Activated T-cell treated with anti-CD3 and anti-CD28 coated beads, Interleukin-2, amount 50 U/mL, for 72 hours (primary cell): ENCODE measurements at places on chromosomes 16 and 17. TPM values are rescaled to one million over a fixed set of nuclear protein-coding genes. Genes with fewer than 3 reads are reported as not detected.

DNA sequence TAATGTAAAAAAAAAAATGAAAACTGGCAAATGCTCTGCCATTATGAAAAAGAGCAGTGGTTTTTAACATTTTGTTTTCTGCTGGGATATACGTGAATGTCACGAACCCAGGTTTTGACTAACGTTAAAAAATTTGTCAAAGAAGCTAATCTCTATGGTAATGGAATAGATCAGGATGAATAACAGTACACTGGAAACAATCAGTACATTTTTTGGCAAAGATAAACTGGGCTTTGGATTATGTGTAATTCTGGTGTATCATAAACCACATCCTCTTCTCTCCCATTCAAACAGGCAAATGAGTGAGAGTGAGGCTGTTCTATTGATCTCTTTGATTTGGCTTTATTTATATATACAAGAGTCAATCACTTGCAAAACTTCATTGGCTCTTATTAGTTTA lies 207.0 kb upstream of the IRX3 start:
- H3K36me3 ChIP-seq: peaks cover 2% of the 10 kb centered on the region
- H3K4me3 ChIP-seq: no peak overlapping the region
- H3K27me3 ChIP-seq: peaks cover 14% of the 10 kb centered on the region
- no peak overlapping the region for H3K27ac ChIP-seq
- no peaks in the 10 kb centered on the region for H3K4me1 ChIP-seq
- DNase-seq: no peak

DNA sequence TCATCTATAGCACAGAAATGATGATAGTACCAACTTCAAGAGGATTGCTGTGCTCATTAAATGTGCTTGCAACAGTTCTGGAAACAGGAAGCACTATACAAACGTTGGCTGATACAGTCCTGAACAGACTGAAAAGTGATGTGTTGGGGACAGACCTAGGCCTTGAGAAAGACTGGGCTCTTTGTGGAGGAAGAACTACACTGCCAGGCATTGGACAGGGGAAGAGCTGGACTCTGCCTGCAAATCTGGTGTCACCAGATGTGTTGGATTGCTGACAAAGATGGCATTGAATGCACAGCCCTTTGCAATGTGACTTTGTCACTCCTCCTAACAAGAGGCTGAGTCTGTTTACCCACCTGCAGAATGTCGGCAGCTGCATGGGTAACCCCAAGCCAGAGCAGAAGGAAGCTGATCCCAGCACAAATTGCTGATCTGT lies 12.4 kb upstream of the ST6GALNAC2 start:
- H3K4me1 ChIP-seq: peaks cover 13% of the 10 kb centered on the region
- no peaks in the 10 kb centered on the region for H3K36me3 ChIP-seq
- peaks cover 10% of the 10 kb centered on the region for H3K27me3 ChIP-seq
- no peak overlapping the region for H3K27ac ChIP-seq
- no peak overlapping the region for H3K4me3 ChIP-seq
- no peak for DNase-seq

- no peaks in the 10 kb centered on the region for H3K27me3 ChIP-seq
- H3K36me3 ChIP-seq: peaks cover 1% of the 10 kb centered on the region
- no peak overlapping the region for H3K4me3 ChIP-seq
- no peaks in the 10 kb centered on the region for H3K4me1 ChIP-seq
These were observed 136.9 kb downstream of the MAP2K6 start for GRCh38 chr17:69551212-69552010.

DNA sequence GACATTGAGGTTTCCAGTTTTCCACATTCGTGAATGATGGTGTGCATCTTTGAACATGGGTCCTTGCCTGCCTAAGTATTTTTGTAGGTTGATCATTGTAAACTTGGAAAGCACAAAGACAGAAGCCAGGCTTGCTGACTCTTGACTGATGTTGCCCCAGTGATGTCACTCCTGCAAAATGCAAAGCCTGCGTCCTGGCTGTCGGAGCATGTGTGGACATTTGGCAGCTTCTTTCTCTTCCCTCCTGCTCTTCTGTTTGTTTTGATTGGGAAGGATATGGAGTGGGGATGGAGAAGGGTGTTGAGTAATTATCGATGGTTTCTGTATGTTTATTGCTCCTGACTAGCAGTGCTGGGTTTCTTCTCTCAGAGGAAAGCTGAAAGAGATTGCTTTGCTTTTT lies 3.2 kb downstream of the NDE1 start:
- no peaks in the 10 kb centered on the region for H3K27me3 ChIP-seq
- peaks cover 13% of the 10 kb centered on the region for H3K36me3 ChIP-seq
- peak overlapping the region; percentile 65 for H3K27ac ChIP-seq

DNA sequence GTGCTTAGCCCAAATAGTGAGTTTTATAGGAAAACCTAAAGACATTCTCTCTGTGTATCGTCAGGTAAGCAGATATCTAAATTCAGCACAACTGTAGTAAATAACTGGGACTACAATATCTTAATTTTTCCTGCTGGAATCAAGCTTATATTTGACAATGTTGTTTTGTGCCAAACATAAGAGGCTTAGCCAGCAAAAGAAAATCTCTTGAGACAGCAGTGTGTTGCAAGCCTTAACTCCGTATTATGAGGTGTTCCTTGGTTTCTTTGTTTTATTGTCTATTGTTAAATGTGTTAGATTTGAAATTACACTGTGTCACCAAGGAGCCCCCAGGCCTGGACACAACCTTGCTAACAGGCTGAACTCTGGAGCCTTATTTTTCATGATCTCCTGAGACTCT lies 1570.6 kb upstream of the GOT2 start:
- H3K27ac ChIP-seq: no peak overlapping the region
- H3K4me1 ChIP-seq: no peaks in the 10 kb centered on the region
- H3K4me3 ChIP-seq: no peak overlapping the region
- DNase-seq: no peak
- H3K27me3 ChIP-seq: no peaks in the 10 kb centered on the region

DNA sequence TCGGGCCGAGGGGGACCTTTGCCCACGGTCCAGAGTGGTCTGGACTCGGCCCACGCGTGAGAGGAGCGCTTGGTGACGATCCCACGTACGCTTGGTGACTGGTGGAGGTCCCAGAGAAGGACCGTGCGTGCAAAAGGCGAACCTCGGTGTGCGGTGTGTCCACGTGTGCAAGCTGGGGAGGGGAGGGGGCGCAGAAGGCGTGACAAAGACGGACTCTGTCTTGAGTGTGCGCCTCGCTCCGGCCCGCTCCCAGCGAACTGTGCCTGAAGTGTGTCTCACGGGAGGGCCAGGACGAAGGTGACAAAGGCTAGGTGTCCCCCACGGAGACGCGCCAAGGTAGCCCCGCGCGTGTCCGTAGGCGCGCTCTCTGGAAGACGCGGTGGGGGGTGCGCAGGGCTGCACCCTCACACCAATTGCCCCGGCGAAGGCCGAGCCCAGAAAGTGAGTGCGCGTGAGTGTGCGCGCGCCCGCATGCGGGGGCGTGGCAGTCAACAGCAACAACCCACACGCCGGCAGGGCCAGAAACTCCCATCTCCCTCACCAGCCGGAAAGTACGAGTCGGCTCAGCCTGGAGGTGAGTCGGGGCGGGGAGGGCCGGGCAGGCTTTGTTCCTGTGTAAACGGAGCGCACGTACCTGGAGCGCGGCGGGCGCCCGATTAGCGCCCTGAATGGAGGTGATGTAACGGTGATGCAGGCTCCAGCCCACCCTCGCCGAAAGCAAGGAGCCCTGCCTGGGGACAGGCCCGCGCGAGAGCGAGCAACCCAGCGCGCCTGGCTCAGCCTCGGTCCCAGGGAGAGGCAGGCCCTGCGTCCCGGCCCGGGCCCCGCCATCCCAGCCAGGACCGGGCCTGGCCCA lies at the start of gene GPRC5C:
Gene GPRC5C (plus strand): TSS at position 521 of the 856 bp plus-strand sequence. CDS start 7,689 bp downstream, outside the sequence.
- H3K27ac ChIP-seq: no peak within 1 kb of the TSS
- peak; percentile 63 for DNase-seq
- peaks cover 55% of the 10 kb centered on the region for H3K27me3 ChIP-seq
- H3K36me3 ChIP-seq: no peaks in the 10 kb centered on the region
- H3K4me3 ChIP-seq: peak within 1 kb of the TSS; percentile 75
- peaks cover 5% of the 10 kb centered on the region for H3K4me1 ChIP-seq

- H3K27me3 ChIP-seq: no peaks in the 10 kb centered on the region
- peaks cover 56% of the 10 kb centered on the region for H3K4me1 ChIP-seq
- peaks cover 20% of the 10 kb centered on the region for H3K36me3 ChIP-seq
- DNase-seq: peak; percentile 10
These were observed 667 bp downstream of the OGFOD1 start for GRCh38 chr16:56451753-56452689.

DNA sequence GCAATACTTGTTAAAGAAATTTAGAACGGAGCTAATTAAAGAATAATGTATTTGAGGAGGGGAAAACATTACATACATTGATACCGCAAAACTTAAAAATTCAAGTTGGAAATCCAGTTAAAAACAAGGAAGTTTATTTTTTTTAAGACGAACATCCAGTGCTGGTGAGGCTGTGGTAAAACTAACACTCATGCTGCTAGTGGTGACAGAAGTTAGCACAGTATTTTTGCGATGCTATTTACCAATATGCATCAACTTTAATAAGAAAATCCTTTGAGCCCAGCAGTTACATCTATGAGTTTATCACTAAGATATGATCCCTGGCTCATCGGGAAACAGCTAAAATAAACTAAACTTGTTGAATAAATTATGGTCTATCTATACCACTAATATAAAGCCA lies 31.7 kb downstream of the GSPT1 start:
- no peak overlapping the region for H3K4me3 ChIP-seq
- no peak for DNase-seq
- no peaks in the 10 kb centered on the region for H3K27me3 ChIP-seq
- H3K27ac ChIP-seq: no peak overlapping the region
- peaks cover 26% of the 10 kb centered on the region for H3K36me3 ChIP-seq

GRCh38 chr16:23143391-23143790 lies 5.9 kb downstream of the USP31 start:
- no peaks in the 10 kb centered on the region for H3K27me3 ChIP-seq
- H3K4me1 ChIP-seq: peaks cover 28% of the 10 kb centered on the region
- DNase-seq: no peak
- H3K27ac ChIP-seq: no peak overlapping the region
- H3K4me3 ChIP-seq: no peak overlapping the region

DNA sequence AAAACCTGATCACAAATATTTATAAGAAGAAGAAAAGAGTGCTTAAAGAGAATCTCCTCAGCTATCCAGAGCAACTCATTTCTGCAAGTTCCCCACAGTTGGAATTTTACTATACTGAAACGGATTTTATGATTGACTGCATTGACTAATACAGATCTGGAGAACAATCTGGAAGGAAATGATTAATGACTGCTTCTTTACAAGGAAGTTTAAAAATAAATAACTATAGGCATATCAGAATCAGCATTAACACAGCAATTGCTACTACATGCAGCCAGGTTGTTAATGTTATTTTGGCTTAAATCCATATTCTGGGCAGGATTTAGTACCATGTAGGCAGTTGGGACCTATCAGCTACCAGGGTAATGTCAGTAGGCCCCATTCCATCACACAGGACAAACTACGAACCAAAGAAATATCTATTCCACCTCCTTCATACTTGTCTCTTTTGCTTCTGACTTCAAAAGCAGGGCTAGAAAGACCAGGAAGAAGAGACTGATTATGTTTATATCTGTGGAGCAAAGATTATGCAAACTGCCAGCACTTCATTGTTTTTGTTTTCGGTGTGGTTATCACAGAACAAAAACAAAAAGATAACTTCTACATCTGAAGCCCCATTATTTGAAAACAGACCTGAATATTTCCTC lies 3.9 kb downstream of the SKAP1 start:
- peaks cover 6% of the 10 kb centered on the region for H3K36me3 ChIP-seq
- H3K4me1 ChIP-seq: peaks cover 73% of the 10 kb centered on the region
- DNase-seq: no peak
- peak overlapping the region; percentile 100 for H3K27ac ChIP-seq

GRCh38 chr17:54933921-54934320 lies 33.3 kb downstream of the TOM1L1 start:
- H3K27ac ChIP-seq: no peak overlapping the region
- H3K27me3 ChIP-seq: no peaks in the 10 kb centered on the region
- no peak overlapping the region for H3K4me3 ChIP-seq
- no peaks in the 10 kb centered on the region for H3K36me3 ChIP-seq
- H3K4me1 ChIP-seq: no peaks in the 10 kb centered on the region

GRCh38 chr16:2804728-2805127 lies 6.5 kb downstream of the PRSS41 start:
- no peak for DNase-seq
- H3K4me3 ChIP-seq: no peak overlapping the region
- no peak overlapping the region for H3K27ac ChIP-seq
- H3K27me3 ChIP-seq: peaks cover 27% of the 10 kb centered on the region

- peaks cover 25% of the 10 kb centered on the region for H3K4me1 ChIP-seq
- H3K27me3 ChIP-seq: no peaks in the 10 kb centered on the region
- H3K4me3 ChIP-seq: peak overlapping the region; percentile 55
- peak; percentile 54 for DNase-seq
These were observed 12.4 kb downstream of the HDAC5 start for GRCh38 chr17:44110823-44111633.

DNA sequence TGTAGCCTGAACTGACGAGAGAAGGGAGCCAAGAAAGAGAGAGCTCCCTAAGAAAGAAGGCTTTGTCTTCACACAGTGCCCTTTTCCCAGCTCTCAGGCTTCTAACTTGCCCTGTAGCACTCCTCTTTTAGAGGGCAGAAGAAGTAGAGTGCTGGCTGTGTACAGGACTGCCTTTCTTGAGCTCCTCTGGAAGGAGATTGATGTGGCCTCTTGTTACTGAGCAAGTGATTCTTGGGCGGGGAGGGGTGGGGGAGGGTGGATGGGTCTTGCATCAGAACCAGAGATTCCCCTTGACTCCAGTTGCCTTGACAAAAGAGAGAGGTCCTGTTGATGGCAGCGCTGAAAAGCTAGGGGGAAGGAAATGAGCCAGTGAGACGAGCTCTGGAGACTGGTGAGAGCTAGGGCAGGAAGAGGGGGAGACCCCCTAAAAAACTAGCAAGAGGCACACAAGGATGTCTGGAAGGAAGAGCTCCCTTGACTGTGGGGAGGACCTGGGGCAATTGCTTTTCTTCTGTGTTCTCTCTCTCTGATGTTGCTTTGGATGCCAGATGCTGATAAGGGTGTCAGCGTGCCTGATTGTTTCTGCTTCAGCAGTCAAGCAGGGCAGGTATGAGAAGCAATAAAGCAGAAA lies 18.4 kb downstream of the GPR179 start:
- H3K4me1 ChIP-seq: peaks cover 25% of the 10 kb centered on the region
- no peak for DNase-seq
- H3K27me3 ChIP-seq: no peaks in the 10 kb centered on the region
- no peaks in the 10 kb centered on the region for H3K36me3 ChIP-seq
- H3K27ac ChIP-seq: no peak overlapping the region

GRCh38 chr17:17181666-17182597 lies 24.2 kb downstream of the PLD6 start:
- peaks cover 24% of the 10 kb centered on the region for H3K36me3 ChIP-seq
- H3K4me3 ChIP-seq: peak overlapping the region; percentile 87
- DNase-seq: peak; percentile 31
- no peaks in the 10 kb centered on the region for H3K27me3 ChIP-seq

GRCh38 chr16:87274794-87275193 lies 42.4 kb downstream of the C16orf95 start:
- H3K4me1 ChIP-seq: peaks cover 10% of the 10 kb centered on the region
- no peak overlapping the region for H3K27ac ChIP-seq
- H3K4me3 ChIP-seq: no peak overlapping the region
- no peak for DNase-seq

GRCh38 chr17:2250140-2251095 lies 53.2 kb downstream of the SMG6 start:
- DNase-seq: peak; percentile 55
- peak overlapping the region; percentile 67 for H3K4me3 ChIP-seq
- H3K27me3 ChIP-seq: no peaks in the 10 kb centered on the region
- peaks cover 24% of the 10 kb centered on the region for H3K36me3 ChIP-seq

- no peak overlapping the region for H3K4me3 ChIP-seq
- H3K36me3 ChIP-seq: peaks cover 37% of the 10 kb centered on the region
- H3K27ac ChIP-seq: no peak overlapping the region
These were observed 27.8 kb downstream of the CYB5D2 start for GRCh38 chr17:4170639-4171280.

Gene MMP2
- not detected for total RNA-seq

Gene RAB11FIP4
- total RNA-seq: 40.8 TPM

Gene KRTAP2-2
- not detected for total RNA-seq

Gene TPSG1
- not detected for total RNA-seq

Gene PIK3R5
- 45.4 TPM for total RNA-seq

Gene TP53TG3
- total RNA-seq: not detected

Gene C17orf107
- 4.7 TPM for total RNA-seq

Gene AOC2
- 8.8 TPM for total RNA-seq
